ENCODE measurements at places on chromosomes 12 and 14. TPM values are rescaled to one million over a fixed set of nuclear protein-coding genes. Genes with fewer than 3 reads are reported as not detected.
A peak's percentile ranks its signal among the peaks of the same experiment; 100 is the strongest.

GRCh38 chr12:49675137-49675536, 32.1 kb downstream of the FMNL3 start:
- DNase-seq = no peak
- H3K4me1 ChIP-seq = peaks cover 65% of the 10 kb centered on the region
- no peak overlapping the region for H3K27ac ChIP-seq
- H3K36me3 ChIP-seq = no peaks in the 10 kb centered on the region
- H3K4me3 ChIP-seq = no peak overlapping the region

GRCh38 chr12:115325858-115326257, 641.9 kb upstream of the TBX3 start:
- no peaks in the 10 kb centered on the region for H3K27me3 ChIP-seq
- no peaks in the 10 kb centered on the region for H3K36me3 ChIP-seq
- no peak for DNase-seq
- H3K4me1 ChIP-seq = no peaks in the 10 kb centered on the region
- H3K27ac ChIP-seq = no peak overlapping the region

DNA sequence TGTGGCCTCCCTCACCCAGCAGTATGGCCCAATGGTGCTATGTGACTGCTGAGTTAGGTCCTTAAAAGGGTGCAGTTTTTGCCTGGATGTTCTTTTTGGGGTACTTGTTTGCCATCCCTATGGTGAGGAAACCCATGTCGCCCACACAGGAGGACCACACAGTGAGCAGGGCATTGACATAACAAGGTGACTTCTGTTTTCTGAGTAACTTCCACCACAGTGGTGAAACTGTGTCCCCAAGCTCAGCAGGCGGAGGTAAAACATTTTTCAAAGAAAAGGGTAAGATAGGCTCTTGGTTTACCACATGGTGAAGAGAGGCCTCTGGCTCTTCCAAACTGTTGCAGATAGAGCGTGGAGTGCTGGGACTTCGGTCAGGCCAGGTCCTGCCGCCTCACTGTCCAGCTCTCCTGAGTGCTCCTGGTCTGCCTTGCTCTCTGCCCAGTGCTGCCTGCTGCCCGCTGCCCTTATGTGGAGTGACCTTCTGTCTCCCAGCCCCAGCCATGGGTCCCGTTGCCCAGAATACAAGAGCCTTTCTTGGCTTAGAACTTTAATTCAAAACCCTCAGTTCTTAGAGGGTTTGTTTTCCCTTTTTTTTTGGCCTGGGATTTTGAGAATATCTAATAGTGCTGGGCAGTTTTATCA, 54.0 kb downstream of the TRAF3 start:
- no peaks in the 10 kb centered on the region for H3K27me3 ChIP-seq
- H3K27ac ChIP-seq = no peak overlapping the region
- H3K36me3 ChIP-seq = peaks cover 8% of the 10 kb centered on the region

DNA sequence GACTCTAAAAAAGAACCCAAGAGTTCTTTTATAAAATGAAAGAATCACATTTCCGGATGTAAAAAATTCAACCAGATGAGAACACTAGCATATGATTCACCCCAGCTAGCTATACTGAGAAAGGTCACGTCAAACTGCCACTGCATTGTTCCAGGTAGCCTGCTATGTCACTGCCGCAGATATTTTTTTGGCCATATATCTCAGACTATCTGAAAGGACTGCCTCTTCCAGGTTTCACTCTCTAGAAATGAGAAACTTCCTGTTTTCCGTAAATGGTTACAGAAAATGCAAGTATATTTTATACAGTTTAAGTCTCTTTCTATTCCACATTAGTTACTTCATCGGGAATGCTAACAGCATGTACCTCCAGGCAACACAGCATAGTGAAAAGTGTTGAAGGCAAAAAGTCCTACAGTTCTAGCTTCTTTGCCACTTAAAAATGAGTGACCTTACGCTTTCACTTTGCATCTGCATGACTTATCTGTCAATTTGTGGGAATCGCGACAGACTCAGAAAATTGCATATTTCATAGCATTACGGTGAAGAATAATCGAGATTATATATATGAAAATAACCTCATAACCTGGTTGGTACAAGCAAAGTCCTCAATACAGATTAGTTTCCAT, 105.2 kb downstream of the MED13L start:
- no peak overlapping the region for H3K4me3 ChIP-seq
- H3K27me3 ChIP-seq = no peaks in the 10 kb centered on the region
- DNase-seq = no peak
- H3K4me1 ChIP-seq = peaks cover 57% of the 10 kb centered on the region
- no peaks in the 10 kb centered on the region for H3K36me3 ChIP-seq

GRCh38 chr12:103840876-103841689, at the start of gene NT5DC3:
NT5DC3 (minus strand) TSS chr12:103841234; CDS start chr12:103841156, 78 bp downstream.
- H3K27me3 ChIP-seq = no peaks in the 10 kb centered on the region
- no peaks in the 10 kb centered on the region for H3K36me3 ChIP-seq
- H3K4me3 ChIP-seq = peak within 1 kb of the TSS; percentile 63
- H3K4me1 ChIP-seq = peaks cover 14% of the 10 kb centered on the region

- no peaks in the 10 kb centered on the region for H3K27me3 ChIP-seq
- no peak overlapping the region for H3K4me3 ChIP-seq
- peaks cover 58% of the 10 kb centered on the region for H3K36me3 ChIP-seq
- H3K4me1 ChIP-seq = no peaks in the 10 kb centered on the region
- no peak overlapping the region for H3K27ac ChIP-seq
Observed at GRCh38 chr12:109497675-109498074, 20.2 kb downstream of the UBE3B start.

DNA sequence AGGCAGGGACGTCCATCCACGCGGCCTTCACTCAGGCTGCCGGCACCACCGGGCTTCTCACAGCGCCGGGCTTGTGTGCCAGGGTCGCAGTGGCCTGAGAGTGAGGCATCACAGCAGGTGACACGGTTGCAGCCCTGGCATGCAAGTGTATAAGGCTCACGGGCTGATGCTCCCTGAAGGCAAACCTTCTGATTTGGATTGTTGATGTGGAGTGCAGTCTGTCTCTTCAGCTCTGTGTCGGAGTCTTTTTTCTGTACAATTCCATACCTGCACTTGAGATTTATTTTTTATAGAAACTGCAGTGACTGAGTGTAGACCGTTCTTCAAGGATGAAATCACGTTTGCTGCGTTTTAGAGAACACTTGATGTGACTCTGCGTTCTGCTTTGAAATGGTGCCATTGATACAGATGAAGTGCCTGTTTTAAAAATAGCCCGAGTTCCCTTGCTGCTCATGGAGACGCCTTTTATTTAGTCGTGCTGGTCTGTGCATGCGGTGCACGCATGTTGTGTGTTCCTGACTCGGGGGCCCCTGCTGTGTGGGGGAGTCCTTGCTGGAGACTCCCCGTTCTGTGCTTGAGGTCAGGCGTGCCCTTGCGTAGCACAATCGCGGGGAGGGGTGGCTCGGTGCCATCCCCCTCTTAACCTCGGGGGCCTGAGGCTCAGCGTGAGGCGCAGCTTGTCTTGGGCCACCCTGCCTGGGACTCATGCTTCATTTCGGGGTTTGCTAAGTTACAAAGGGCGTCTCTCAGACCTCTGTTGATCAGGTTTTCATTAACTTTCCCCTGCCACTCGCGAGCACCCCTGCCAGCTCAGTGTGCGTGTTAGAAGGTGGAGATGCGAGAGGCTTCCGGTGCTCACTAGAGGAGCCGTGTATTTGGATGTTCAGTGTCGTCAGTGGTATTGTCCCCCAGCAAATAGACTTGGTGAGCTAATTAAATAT, 21.6 kb upstream of the AMN start:
- no peaks in the 10 kb centered on the region for H3K27me3 ChIP-seq
- H3K36me3 ChIP-seq = peaks cover 43% of the 10 kb centered on the region
- H3K4me3 ChIP-seq = no peak overlapping the region
- H3K27ac ChIP-seq = no peak overlapping the region

PRKD1 gene
- total RNA-seq = not detected

PTGER2 gene
- total RNA-seq = 30.2 TPM

SMCO2 gene
- total RNA-seq = not detected

PTCSC3 gene
- total RNA-seq = not detected

RNASE3 gene
- total RNA-seq = not detected

LRRK2 gene
- 0.39 TPM for total RNA-seq

GUCY2C gene
- not detected for total RNA-seq

KERA gene
- not detected for total RNA-seq

Measured in CD4-positive, alpha-beta memory T cell (primary cell).